Smooth muscle cell of the brain vasculature (primary cell): ENCODE measurements at places on chromosomes 13 and 19.

GRCh38 chr19:40594255-40594654, 6.9 kb upstream of the LTBP4 start:
- DNase-seq: no peak

DNA sequence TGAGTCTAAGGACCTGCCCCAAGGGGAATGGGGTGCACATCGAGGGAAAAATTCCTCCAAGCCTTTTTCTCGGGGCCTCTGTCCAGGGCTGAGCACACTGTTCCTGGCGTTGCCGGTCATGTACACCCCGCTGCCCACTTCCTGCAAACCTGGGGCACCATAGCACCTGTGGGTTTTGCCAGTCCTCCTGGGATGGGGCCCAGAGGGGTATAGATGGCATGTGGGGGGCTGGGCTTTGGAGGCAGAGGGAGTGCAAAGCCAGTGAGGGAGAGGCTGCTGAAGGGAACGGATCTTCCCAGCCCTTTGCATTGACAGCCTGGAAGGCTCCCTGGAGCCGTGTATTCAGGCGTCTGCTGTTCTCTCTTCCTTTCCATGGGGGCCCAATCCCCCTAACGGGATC, 187.3 kb downstream of the ZNF536 start:
- no peak for DNase-seq

DNA sequence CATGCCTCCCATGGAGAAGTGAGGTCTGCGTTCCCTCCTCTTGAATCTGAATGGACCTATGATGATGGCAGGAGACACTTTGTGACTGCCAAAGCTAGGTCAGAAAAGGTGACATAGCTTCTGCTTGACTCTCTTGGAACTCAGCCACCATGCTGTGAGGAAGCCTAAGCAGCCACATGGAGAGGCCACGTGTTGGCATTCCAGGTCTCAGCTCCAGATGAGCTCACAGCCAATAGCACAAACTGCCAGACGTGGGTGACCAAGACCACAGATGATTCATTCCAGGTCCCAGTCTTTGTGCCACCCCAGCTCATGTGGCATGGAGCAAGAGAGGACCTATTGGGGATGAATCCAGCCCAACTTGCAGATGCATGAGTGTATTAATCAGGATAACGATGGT, 8.7 kb upstream of the GGACT start:
- DNase-seq: no peak

- DNase-seq: no peak
These were observed 123.1 kb downstream of the CDK8 start for GRCh38 chr13:26377038-26377437.

DNA sequence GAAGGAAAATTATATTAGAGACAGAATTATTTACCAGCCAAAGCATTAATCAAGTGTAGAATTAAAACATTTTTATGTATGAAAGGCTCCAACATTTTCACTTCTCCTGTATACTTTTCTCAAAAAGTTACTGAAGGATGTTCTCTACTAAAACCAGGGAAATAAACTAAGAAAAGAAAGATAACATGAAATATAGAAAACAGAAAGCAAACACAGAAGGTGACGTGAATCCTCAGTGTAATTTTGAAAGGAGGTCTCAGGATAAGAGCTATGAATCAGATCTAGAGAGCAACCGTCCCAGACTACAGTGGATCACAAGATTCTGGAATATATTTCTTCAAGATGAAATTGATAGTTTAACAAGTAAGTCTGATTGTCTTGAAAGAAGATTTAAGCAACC, 144.5 kb downstream of the CYSLTR2 start:
- DNase-seq: no peak

GRCh38 chr13:34627509-34628208, 314.4 kb upstream of the NBEA start:
- DNase-seq: no peak

DNA sequence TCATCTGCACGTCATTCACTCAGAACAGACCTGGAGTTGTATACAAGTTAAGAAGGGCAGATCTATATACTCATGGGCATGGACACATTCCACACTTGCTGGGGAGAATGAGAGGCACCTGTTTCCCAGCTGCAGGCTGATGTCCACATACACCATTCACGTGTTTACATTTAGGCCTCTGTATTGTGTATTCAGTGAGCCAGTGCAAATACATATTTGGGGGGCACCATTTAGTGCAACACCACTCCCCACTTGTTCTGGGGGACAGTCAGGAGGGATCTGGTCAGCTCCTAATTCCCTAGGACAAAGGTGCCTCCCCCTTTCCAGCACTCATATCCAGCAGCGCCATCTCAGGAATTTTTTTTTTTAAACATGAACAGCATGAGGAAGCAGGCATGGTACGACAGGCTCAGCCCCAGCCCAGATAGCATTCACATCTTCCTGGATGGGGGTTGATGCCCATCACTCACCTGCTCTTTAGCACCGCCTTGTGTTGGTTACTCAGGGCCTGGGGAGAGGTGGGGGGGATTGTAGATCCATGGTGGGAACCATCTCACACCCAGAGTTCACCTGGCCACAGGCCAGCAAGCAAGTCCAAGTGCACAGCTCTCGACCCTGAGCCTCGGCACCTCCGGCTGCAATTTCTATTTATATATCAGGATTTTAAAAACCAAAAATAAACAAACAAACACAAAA, 56.9 kb upstream of the ZNF254 start:
- no peak for DNase-seq

DNA sequence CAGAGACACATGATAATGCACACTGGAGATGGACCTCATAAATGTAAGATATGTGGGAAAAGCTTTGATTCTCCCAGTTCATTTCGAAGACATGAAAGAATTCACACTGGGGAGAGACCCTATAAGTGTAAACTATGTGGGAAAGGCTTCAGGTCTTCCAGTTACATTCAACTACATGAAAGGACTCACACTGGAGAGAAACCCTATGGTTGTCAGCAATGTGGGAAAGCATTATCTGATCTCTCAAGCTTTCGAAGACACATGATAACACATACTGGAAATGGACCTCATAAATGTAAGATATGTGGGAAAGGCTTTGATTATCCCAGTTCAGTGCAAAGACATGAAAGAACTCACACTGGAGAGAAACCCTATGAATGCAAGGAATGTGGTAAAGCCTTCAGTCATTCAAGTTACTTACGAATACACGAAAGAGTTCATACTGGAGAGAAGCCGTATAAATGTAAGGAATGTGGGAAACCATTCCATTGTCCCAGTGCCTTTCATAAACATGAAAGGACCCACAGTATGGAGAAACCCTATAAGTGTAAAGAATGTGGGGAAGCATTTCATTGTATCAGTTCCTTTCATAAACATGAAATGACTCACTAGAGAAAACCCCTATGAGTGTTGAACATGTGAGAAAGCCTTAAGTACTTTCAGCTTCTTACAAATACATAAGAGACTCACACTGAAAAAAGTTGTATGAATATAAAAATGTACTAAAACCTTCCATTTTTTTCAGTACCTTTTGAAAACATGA, 14.7 kb downstream of the ZNF441 start:
- DNase-seq: no peak

- no peak for DNase-seq
These were observed 29.0 kb downstream of the DZIP1 start for GRCh38 chr13:95615539-95615938.

GRCh38 chr13:39051157-39051556, 12.9 kb downstream of the NHLRC3 start:
- no peak for DNase-seq

DNA sequence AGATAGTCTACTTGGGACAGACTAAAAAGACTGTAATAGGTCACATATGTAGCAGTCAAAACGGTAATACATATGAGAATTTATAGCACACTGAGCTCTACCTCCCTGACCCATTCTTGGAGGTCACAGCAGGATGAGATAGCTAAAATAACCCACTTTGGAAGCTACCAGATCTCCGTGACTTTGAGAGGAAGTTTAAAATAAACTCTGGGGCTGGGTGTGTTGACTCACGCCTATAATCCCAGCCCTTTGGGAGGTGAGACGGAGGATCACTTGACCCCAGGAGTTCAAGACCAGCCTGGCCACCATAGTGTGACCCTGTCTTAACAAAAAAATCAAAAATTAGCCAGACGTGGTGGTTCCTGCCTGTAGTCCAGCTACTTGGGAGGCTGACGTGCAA, 45.3 kb downstream of the DHRS12 start:
- no peak for DNase-seq

- DNase-seq: no peak
These were observed at the start of gene KLC3 for GRCh38 chr19:45340232-45340898. TSS of gene KLC3 (plus strand) at chr19:45340750. CDS start at chr19:45345542, 4,792 bp downstream.

- no peak for DNase-seq
These were observed 258.6 kb downstream of the ATP8A2 start for GRCh38 chr13:25630329-25630900.

GRCh38 chr19:53519446-53519845, 18.5 kb upstream of the ZNF331 start:
- DNase-seq: no peak

DNA sequence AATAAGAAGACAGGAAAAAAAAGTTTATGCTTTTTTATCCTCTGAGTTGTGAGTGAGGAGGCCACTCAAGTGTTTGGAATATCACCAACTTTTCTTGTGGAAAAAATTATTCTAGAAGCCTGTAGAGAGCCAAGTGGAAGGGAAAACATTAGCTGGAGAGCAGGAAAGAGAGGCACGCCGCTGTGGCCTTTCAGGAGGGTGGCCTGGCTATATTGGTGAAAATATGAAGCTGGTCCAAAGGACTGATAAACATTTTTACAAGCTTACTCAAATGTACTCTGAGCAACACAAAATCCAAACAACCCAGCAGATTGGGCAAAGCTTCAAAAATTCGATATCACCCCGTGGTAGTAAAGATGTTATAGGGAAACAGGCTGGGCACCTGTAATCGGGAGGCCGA, 2.3 kb upstream of the EIF3G start:
- DNase-seq: no peak

DNA sequence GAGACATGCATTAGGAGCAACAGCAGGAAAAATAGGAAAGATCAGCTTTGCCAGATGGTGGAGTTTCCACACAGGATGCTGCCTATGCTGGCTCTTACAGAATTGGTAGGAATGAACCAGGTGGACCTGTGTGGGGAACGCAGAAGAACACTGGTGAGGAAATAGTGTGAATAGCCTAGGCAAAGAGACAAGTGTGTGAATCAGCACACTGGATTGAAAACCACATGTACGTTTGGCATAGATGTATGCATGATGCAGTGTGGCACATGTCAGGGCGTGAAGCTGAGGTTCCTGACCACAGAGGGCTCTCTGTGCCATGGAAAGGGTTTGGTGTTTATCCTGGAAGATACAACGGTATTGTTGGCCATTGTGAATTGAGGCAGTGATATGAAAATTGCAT, 156.5 kb upstream of the SLC10A2 start:
- DNase-seq: no peak

DNA sequence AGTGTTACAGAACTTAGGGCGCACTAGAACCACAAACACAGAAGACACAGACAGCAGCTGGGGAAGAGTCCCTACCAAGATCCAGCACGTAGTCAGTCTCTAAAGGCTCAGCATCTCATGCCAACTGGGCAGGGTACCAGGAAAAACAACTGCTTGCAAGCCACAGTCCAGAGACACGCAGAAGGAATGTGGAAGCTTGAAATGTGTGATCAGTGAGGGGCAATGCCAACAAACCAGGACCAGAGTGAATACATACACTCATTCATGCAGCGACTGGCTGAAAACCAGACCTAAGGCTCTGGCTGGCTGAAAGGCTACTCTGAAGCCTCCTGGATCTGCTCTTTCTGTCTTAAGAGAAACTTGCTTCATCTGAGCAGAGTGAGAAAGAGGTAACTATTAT, 1484.8 kb downstream of the EFNB2 start:
- peak; percentile 9 for DNase-seq

DNA sequence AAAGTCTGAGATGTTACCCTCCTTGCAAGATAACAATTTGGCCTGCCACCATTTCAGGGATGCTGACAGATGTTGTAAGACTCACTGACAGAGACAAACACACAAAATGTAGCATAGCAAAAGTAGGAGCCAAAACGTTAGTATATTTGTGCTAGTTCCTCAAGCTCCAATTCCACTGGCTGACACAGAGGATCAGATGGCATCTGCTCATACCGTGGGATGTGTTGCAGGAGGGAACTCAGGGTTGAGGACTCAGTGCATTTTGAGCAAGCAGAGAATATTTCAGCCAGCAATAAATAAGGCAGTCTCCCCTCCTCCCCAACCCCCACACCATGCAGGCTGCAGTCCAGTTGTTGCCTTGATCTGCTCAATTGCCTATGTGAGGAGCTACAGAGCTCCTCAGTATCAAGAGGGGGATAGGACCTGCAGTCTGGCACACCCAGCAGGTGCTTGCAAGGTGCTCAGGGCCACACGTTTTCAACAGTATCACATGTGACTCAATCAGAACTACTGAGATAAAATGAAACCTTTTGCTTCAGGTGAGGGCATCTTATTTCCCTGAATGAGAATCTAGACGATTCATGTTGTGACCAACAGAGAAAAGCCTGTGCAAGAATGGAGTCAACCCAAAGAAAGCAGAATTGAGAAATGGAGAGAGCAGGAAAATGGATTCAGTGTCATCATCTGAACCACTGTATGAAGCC, 23.6 kb upstream of the LRCH1 start:
- no peak for DNase-seq

- no peak for DNase-seq
These were observed 7.7 kb downstream of the SMAD9 start for GRCh38 chr13:36912369-36912768.

DNA sequence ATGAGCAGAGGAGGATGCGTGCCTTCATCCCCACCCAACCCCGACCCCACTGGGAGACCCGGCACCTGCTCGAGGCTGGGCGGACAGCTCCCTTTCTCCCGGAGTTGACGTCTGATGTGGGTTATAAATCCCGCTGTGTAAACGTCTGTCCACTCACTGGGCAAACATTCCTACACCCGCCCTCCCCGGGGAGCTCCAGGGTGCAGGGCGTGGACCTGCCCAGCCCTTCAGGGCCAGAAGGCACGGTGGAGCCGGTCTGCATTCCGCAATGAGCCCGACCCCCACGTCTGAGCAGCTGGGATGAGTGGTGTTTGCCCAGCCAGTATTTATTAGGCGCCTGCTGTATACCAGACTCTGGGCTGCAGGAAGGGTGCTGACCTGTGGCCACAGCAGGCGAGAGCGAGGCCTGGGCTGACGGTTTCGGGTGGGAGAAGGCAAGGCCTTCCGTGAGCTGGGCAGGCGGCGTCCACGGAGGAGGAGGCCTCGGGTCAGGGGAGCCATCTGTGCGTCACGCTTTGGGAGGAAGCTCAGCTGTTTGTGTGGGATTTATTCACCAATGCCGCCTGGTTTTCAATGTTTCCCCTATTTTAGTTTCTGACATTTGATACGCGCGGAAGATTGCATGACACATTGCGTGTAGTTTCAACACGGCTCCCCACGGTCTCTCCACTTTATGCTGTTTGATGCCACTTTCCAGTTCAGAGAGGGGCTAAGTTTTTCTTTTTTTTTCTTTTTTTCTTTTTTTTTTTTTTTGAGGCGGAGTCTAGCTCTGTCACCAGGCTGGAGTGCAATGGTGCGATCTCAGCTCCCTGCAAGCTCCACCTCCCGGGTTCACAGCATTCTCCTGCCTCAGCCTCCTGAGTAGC, 2.0 kb downstream of the MISP start:
- DNase-seq: peak; percentile 75

- DNase-seq: no peak
These were observed 2.8 kb downstream of the JSRP1 start for GRCh38 chr19:2253106-2254063.

GRCh38 chr13:108427355-108427754, 157.8 kb downstream of the TNFSF13B start:
- no peak for DNase-seq

- DNase-seq: no peak
These were observed 1128.9 kb downstream of the EFNB2 start for GRCh38 chr13:105406551-105406950.

- DNase-seq: no peak
These were observed 242.1 kb downstream of the KLF5 start for GRCh38 chr13:73300718-73301425.
